ENCODE measurements at places on chromosomes 5 and 9. TPM values are rescaled to one million over a fixed set of nuclear protein-coding genes. Genes with fewer than 3 reads are reported as not detected.

The STC2 gene
- 2.3 TPM for total RNA-seq

- no peak for ATAC-seq
Measured at GRCh38 chr5:179196405-179197079, 136.4 kb downstream of the ZNF354C start.

DNA sequence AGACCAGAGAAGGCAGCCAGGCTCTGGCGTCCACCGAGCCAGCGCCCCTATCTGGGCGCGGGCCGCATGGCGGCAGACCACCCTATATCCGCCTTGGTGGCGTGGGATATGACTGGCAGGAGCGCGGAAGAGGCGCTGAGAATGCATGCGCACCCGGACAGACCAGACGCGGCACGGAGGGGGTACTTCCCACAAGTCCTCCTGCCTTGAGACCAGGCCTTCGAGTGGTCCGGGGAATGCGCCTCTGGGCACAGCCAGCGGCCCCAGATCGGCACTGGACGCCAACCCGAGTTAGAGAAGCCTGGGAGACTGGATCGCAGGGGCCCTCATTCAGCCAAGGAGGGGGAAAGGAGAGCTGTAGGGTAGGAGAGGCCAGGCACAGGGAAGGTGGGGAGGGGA is 2.5 kb upstream of the LMX1B start:
- ATAC-seq = peak; percentile 39

DNA sequence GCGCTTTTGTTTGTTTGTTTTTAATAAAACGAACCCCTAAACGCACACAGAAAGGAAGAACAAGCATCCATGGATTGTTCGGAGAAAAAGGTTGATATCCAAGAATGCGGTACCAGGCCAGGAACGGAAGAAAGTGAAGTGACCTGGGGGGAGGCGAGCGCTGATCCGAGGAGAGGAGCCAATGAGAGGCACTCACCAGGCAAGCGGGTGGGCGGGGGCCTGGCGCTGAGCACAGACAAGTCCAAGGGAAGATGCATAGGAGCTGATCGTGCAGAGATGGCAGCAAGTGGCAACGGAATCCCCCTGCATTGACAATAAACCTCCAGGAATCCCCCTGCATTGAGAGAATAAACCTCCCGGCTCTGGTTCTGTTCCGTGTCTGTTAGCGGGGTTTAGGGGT is 8.4 kb downstream of the OBP2B start:
- ATAC-seq = no peak

The NME5 gene
- 1.7 TPM for total RNA-seq

- peak; percentile 31 for ATAC-seq
Measured at GRCh38 chr5:150065346-150065745, 21.0 kb downstream of the CSF1R start.

DNA sequence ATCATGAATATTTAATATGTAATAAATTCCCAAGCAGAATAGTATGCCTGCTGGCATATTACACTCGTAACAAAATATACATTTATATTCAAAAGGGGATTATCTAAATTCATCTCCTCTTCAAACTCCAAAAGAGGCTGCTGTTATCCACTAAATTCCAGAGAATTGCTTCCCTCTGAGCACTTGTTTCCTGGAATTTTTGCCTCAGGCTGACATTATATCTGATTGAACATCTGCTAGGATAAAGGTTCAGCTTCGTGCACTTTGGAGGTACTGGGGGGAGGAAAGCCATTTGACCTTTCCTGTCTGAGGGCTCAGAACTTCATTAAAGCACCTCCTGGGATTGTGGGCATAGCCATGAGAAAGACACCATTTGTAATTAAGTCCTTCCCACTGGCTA is 4.3 kb upstream of the HAPLN1 start:
- ATAC-seq = no peak

GRCh38 chr5:132808448-132808847 is 4.7 kb upstream of the SOWAHA start:
- ATAC-seq = no peak

- ATAC-seq = no peak
Measured at GRCh38 chr9:77512876-77513275, 135.2 kb downstream of the GNA14 start.

The BAAT gene
- 0.22 TPM for total RNA-seq

- ATAC-seq = no peak
Measured at GRCh38 chr5:150570333-150570732, 62.4 kb downstream of the NDST1 start.

GRCh38 chr9:83569326-83569725 is 31.1 kb upstream of the FRMD3 start:
- ATAC-seq = no peak

The TUT7 gene
- total RNA-seq = 20.7 TPM

The OMD gene
- total RNA-seq = 16.3 TPM

- ATAC-seq = peak; percentile 60
Measured at GRCh38 chr5:42858687-42859086, 47.0 kb upstream of the SELENOP start.

The KCTD16 gene
- total RNA-seq = 0.09 TPM

The PROB1 gene
- 2.8 TPM for total RNA-seq

DNA sequence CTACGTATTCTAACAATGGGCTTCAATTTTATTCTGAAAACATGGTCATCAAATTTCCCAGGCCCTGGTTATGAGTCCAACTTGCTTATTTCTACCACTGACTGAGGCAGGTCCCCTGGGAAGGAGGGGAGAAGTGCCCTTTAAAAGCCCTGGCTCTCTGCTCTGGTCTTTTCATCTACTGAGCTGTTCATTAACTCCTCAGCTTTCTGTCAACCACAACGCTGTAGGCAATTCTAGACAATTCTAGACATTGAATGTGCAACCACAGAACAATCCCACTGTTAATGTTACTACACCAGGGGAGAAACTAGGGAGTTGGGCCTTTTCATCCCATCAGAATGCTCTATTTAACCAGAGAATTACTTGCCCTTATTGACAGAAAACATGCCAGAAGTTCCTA is 10.0 kb downstream of the MOCS2 start:
- no peak for ATAC-seq

GRCh38 chr5:150489360-150490295 is 18.3 kb upstream of the NDST1 start:
- no peak for ATAC-seq

DNA sequence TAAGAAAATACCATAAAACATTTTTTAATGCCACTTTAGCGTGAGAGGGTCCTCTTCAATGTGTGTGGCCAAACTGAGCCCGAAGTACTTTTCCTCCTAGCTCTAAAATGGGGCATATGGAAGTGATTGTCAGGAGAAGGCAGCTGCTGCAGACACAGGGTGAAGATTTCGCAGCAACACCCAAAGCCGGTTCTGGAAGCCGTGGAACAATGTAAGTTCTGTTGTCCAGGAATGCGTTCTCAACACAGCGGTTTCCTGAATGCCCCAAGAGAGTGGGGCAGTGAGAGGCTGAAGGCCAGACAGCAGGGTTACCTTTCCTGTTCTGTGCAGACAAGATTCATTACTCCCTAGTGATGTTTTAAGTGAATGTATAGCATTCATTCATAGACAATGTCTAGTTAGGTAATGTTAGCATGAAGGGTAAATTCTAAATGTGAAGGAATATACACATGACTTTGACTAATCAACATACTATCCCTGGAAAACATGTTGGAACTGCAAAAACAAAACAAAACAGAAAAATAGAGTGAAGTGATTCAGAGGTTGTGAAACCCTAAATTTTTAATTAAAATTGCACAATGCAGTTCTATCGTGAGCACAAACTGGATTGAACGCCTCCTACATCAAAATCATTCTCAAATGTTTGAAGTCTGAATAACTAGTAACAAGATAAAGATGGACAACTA is 197.0 kb upstream of the SEMA6A start:
- ATAC-seq = peak; percentile 13

DNA sequence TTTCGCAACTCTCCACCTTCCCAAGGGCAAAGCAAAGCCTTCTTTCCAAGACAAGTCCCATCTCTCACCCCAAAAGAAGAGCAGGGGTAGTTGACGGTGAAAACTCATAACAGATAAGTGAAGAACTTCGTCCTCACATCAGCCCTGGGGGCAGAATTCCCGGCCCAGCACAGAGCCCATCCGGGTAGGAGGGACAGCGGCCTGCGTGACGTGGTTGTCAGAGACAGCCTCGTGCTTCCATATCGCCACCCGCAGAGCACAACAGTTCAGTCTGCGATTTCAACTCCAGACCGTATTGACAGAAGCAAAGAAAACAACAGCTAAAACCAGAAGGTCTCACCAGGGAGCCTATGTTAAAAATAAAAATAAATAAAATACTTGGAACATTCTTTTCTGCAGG is 273.2 kb downstream of the SYK start:
- no peak for ATAC-seq

DNA sequence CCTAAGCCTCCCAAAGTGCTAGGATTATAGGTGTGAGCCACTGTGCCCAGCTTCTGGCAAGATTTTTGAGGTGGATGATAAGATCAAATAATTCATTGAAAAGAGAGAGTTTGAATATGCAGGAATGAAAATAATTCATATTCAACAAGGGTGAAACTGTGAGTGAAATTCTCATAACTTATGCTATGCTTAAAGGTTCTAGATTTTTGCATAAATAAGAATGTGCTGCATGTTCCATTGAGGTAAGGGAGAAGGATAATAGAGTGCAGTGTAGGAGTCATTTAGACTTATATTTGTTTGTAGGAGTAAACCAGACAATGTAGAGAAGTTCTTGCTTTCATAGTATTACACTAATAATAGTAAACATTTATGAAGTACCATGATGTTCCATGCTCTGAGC is 12.2 kb upstream of the PCDHB2 start:
- no peak for ATAC-seq

- ATAC-seq = no peak
Measured at GRCh38 chr5:82772281-82772680, 304.9 kb downstream of the TMEM167A start.

GRCh38 chr5:124725040-124725434 is 21.4 kb downstream of the ZNF608 start:
- no peak for ATAC-seq

- no peak for ATAC-seq
Measured at GRCh38 chr5:6710551-6711318, 2.5 kb upstream of the TENT4A start.

The BRD3 gene
- 36.3 TPM for total RNA-seq

The CARD6 gene
- 1.7 TPM for total RNA-seq

DNA sequence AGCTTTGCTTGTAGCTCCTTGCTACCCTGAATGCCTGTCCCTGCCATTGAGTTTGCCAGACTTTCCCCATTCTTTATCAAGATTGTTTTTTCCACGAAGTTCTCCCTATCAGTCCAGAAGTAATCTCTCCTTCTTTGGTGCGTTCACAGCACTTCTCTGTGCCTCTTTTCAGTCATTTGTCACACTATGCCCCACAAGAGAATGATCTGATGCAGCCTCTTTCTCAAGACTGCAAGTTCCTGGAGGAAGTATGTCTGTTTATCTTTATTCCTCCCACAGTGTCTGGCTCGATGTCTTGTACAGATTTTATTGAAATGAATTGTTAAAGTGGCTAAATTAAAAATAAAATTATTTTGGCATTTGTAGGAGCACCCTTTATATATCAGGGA is 99.3 kb downstream of the CCDC192 start:
- ATAC-seq = no peak

DNA sequence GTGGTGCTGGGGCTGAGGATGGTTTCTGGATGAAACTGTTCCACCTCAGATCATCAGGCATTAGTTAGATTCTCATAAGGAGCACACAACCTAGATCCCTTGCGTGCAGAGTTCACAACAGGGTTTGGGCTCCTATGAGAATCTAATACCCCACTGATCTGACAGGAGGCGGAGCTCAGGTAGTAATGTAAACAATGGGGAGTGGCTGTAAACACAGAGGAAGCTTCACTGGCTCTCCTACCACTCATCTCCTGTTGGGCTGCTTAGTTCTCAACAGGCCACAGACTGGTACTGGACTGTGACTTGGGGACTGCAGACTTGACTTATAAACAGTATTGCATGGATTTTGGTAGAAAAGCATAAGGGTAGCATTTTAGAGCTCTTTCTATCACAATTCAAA is 870.7 kb upstream of the CDH10 start:
- ATAC-seq = no peak

- peak; percentile 47 for ATAC-seq
Measured at GRCh38 chr5:152306386-152306785, 98.7 kb downstream of the NMUR2 start.

DNA sequence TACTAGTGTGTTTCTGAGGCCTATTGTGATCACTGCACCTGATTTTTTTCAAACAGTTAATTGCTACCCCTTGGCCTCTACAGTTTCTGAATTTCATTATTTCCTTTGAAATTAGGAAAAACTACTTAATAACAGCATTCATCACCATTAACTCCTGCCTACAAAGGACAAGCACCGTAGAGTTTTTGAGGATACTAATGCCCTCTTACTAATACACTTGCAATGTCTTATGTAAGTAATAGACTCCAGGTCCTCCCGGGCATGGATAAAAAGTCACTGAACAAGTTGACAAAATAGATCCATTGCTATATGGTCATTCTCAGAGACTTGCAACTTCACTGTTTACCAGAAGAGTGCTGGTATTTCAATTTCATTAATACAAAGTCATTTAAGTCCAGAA is 1172.5 kb downstream of the CDH12 start:
- no peak for ATAC-seq

DNA sequence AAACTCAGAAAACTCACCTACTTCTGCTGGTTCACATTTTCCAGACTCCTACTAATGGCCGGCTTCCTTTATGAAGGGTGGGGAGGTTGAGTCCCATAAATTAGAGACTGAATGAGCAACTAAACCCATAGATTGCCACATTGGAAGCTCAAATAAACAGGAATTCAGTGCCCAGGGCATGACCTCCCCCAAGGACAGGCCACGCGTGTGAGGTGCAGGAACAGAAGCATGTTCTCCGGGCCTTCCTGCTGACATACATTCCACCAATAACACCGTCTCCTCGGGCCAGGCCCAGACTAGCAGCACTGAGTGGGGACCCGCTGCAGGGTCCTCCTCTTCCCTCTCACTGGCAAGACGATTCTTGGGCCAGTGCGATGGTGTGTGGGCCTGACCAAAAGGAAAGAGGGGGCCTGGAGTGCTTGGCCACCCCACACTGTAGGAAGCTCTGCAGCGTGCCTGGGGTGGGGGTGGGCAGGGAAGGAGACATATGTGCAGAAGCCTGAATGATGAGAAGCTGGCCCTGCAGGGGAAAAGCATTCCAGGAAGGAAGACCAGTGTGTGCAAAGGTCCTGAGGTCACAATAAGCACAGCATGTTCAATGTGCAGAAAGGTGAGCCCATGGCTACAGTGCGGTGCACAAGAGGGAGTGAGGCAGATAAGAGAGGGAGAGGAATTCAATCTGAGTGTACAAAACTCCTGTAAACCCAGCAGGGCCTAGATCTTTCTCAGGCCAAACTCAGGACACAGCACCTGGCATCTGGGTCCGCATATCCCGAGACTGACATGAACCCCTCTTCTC is 12.0 kb downstream of the PTGES start:
- no peak for ATAC-seq

- ATAC-seq = peak; percentile 70
Measured at GRCh38 chr5:138792195-138792790, 39.1 kb downstream of the CTNNA1 start.

GRCh38 chr9:125508249-125508648 is 198.8 kb downstream of the MAPKAP1 start:
- no peak for ATAC-seq

The PDE6A gene
- total RNA-seq = 0.27 TPM

All from motor neuron (in vitro differentiated cells).